Stimulated activated CD4-positive, alpha-beta T cell treated with anti-CD3 and anti-CD28 coated beads, Interleukin-1b, Interleukin-23, amount 100 ng/mL, for 4 hours (primary cell): ENCODE measurements at places on chromosomes 7 and 10.

DNA sequence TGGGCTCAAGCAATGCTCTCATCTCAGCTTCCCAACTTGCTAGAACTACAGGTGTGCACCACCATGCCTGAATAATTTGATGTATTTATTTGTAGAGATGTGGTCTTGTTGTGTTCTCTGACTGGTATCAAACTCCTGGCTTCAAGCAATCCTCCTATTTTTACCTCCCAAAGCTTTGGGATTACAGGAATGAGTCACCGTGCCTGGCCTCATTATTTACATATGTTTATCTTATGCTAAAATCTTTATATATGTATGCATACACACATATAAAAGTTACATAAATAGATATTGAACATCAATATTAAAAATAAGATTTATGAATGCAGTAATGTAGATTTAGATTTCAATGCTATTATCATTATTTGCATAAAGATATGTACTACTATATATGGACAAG lies 1634.5 kb upstream of the LRRTM3 start:
- DNase-seq = no peak

- DNase-seq = no peak
Measured at GRCh38 chr10:95478935-95479334, 82.2 kb downstream of the SORBS1 start.

DNA sequence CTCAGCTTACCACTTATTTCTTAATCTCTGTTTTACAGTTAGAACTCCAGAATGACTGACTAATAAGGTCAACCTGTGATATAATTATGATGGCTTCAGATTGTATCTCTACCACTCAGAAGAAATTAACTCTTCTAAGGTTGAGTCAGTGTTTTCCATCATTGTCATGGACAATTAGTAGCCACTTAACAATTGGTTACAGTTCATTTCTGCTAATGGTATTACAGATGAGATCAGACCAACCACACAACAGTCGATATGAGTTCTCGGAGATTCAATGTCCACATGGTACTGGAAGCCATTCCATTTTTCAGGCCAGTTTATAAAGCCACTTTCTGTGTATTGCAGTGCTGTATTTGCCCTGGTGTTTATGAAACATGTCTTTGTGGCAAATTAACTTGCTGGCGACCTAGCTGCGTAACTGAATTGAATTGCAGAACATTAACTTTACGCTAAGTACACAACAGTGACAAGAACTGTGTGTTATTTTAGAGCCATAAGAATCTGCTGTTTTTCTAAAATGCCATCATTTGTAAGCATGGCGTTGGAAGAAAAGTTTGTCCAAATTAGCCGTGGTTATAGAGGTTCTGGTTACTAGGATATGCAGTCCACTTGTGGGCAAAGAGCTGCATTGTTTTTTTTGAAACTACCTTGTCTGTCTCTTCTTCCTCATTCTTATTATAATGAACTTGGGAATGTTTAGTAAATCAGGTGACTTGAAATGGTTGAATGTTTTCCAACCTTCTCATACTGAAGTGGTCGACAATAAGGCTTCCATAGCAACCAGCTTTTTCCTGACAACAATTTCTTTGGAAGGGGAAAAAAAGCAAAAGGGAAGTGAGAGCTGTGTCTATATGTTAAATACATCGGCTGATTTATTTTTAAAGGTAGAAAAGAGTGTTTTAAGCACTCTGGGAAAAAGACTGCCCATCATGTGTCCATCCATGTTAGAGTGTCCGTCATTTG lies 76.4 kb downstream of the CELF2 start:
- DNase-seq = no peak

DNA sequence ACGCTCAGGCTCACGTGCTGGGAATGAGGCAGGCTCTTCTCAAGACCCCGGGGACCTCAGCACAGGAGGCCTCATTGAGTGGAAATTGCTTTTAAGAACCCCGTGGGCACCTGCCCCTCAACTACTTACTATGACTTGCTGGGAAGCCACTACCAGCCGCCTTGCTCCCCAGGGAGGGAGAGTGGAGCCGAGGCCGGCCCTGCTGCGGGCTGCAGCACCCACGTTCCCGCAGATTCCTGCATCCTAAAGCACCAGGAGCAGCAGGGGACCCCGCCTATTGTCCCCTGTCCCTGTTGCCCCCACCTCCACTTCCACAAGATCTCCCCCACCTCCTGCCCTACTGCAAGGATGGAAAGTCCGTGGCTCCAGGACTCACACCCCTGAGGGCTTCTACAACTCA lies 541.6 kb upstream of the PFKP start:
- no peak for DNase-seq

- no peak for DNase-seq
Measured at GRCh38 chr7:97357459-97357858, 240.0 kb downstream of the SDHAF3 start.

GRCh38 chr7:88969167-88969566 lies 173.6 kb upstream of the TEX47 start:
- DNase-seq = no peak

GRCh38 chr7:73626814-73627213 lies 2.5 kb upstream of the MLXIPL start:
- no peak for DNase-seq

DNA sequence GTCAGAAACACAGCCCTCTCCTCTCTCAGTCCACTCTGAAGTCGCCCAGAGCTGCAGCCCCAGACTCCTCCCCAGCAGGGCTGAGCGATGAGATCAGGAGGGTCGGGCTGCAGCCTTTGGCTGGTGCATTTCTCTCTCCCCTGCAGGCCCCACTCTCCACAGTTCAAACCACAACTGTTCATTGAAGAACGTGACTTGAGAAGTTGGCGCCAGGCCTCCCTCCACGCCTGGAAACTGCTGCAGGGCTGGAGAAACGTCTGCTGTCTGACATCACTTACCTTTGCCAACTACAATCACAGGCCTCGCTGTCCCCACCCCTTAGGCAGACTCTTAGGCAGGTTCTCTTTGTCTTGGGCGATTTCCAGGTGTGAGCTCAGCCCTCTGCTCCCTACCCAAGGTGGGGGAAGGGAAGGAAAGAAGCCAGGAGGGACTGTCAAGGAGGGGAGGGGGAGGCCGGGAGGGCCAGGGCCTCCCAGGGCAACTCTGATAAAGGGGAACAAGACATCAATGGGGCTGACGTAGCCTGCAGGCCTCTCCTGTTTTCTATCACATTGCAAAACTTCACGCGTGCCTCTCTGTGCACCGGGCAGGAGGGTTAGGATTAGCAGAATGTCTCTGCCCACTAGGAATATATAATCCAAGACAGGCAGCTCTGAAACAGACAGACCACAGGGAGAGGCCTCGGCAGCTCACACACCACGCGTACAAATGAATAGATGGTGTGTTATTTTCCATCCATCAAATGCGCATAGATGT lies 32.7 kb downstream of the CALML5 start:
- no peak for DNase-seq

- DNase-seq = no peak
Measured at GRCh38 chr7:46007990-46008643, 87.0 kb upstream of the IGFBP3 start.

DNA sequence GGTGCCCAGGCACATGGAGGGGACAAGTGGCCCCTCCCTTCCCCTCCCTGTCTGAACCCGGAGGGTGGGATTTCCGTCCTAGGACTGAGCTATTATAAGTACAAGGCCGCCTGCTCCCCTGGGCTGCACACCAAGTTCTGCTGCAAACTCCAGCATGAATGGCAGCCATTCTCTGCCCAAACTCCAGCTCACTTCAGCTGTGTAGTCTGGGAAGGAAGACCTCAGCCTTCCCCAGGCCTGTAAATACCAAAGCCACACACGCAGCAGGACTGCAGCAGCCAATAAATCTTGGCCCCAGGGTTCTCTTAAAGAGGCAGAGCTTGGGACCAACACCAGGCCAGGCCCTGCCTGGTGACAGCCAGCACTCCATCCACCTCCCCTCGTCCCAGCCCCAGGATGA lies 291.3 kb upstream of the ZMIZ1 start:
- DNase-seq = no peak

GRCh38 chr10:82908751-82909150 lies 1033.8 kb downstream of the NRG3 start:
- no peak for DNase-seq

GRCh38 chr7:139940866-139941265 lies 111.8 kb downstream of the TBXAS1 start:
- DNase-seq = no peak

DNA sequence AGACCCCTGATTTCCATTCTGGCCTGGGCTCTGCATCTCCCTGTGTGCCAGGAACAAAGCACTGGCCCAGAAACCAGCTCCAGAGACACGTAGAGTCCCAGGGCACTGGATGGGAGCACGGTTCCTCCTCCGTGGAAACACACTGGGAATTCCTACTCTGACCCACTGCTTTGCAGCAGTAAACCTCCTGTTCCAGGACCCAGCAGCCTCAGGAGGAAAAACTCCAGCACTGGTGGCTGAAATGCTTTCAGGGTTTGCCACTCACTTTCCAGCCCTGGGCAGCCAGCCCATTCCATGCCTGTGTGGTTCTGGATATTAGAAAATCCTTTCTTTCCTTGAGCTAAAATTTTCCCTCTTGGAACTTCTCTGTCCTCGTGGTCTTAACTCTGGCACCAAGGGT lies 58.0 kb downstream of the FAM171A1 start:
- no peak for DNase-seq

DNA sequence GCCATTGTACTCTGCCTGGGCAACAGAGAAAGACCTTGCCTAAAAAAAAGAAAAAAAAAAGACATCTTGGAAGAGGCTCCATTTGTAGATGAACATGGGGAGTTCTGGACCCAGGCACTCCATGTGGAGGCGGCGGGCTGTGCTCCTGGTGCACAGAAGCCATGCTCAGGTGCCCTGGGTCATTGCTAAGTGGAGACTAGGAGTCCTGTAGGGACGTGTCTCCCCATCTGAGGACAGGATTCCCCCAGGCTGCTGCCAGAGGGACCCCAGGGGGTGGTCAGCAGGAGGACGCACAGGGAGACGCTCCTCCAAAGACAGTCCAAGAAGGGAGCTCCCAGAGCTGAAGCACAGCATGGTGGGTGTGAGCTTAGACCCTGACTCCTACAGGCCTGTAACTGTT lies 34.3 kb downstream of the SBDS start:
- no peak for DNase-seq

DNA sequence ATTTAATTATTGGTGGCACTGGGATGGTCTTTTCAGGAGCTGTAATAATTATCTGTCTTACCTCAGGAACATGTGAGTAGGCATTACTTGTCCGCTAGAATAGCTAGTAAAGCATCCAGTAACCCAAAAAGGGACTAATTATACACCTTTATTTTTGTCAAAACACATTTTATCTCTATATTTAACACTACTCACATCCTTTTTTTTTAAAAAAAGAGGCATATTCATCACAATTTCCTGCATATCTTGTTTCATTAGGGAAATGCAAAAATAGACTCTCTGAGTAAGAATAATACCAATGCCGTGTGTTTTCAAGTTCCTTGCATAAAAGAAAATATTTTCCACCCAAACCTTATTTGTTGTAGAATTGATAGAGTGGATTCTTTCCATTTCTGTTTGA lies 99.5 kb downstream of the VTI1A start:
- no peak for DNase-seq

DNA sequence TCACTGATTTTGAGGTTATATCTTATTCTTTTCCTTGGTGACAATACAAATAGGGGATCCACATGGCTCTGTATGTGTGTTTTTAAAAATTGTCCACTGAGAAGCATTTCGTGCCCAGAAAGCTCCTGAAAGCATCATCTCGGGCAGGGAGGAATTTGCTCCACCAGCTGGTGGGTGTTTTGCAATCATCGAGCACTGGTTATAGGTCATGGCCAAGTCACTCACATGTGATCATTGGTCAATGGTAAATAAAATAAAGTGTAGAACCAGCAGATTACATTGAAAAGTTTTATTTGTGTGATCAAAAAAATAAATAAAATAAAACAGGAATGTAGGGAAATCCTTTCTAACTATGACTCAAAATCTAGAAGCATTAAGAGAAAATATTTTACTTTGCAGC lies 23.0 kb upstream of the SNX13 start:
- DNase-seq = no peak

DNA sequence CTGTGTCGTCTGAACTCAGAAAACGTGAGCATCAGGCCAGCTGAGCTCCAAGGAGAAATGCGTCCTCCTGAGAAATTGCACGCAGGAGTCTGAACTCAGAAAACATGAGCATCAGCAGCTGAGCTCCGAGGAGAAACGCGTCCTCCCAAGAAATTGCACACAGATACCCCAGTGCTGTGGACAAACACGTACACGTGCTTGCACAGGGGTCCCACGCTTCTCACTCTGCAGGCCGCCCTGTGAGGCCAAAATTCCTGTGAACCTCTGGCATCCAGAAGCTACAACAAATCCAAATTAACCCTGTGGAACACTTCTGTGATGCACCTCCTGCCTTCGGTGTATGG lies 133.8 kb downstream of the WDR37 start:
- DNase-seq = no peak

GRCh38 chr10:47035819-47036337 lies 124.7 kb downstream of the PTPN20 start:
- no peak for DNase-seq

- DNase-seq = no peak
Measured at GRCh38 chr7:30705008-30705407, 22.8 kb upstream of the CRHR2 start.

DNA sequence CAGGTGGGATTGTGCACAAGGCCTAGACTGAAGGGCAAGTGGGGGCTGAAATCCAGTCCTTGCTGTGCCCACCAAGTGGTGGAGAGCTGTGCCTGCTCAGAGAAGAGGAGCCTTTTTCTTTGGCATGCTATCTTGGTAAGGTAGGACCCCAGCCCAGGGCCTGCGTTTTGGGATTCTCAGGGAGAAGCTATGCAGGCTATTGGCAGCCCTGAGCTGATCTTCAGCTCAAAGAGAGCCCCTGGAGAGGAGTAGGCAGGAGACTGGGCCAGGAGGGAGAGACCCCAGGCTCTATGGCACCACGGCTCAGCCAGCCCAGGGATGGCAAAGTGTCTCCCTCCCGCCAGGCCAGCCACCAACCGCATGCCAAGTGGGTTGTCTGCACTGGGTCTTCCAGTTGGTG lies 119.2 kb upstream of the PCBD1 start:
- no peak for DNase-seq

GRCh38 chr10:99430116-99430450 lies 341 bp downstream of the GOT1 start:
- DNase-seq = no peak

GRCh38 chr10:107689323-107689722 lies 524.8 kb upstream of the SORCS1 start:
- no peak for DNase-seq

- no peak for DNase-seq
Measured at GRCh38 chr10:62224606-62225005, 44.0 kb downstream of the RTKN2 start.

DNA sequence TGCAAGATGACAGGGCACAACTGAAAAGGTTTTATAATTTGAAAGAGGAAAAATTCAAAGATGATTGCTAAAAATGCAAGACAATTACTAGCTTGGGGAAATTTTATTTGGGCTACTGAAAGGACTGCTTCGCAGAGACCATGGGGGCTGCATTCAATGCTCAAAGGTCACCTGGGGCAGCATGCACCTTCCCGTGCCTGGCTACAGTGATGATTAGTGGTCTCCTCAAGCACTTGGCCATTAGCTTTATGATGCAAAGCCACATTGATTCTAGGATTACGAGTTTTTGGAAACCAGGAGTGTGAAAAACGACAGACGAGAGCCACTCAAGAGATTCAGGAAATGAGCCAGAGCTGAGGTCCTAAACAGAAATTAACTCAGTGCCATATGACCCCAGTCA lies 764.6 kb downstream of the PHTF2 start:
- DNase-seq = no peak

- DNase-seq = peak; percentile 39
Measured at GRCh38 chr10:22253580-22253882, 35.7 kb upstream of the EBLN1 start.
